ENCODE measurements at places on chromosomes 2 and 18. TPM values are rescaled to one million over a fixed set of nuclear protein-coding genes. Genes with fewer than 3 reads are reported as not detected.

- no peak for DNase-seq
- no peak overlapping the region for H3K27ac ChIP-seq
- peaks cover 8% of the 10 kb centered on the region for H3K4me1 ChIP-seq
- H3K36me3 ChIP-seq: no peaks in the 10 kb centered on the region
These were observed 330.4 kb downstream of the SLC4A3 start for GRCh38 chr2:219957820-219958219.

DNA sequence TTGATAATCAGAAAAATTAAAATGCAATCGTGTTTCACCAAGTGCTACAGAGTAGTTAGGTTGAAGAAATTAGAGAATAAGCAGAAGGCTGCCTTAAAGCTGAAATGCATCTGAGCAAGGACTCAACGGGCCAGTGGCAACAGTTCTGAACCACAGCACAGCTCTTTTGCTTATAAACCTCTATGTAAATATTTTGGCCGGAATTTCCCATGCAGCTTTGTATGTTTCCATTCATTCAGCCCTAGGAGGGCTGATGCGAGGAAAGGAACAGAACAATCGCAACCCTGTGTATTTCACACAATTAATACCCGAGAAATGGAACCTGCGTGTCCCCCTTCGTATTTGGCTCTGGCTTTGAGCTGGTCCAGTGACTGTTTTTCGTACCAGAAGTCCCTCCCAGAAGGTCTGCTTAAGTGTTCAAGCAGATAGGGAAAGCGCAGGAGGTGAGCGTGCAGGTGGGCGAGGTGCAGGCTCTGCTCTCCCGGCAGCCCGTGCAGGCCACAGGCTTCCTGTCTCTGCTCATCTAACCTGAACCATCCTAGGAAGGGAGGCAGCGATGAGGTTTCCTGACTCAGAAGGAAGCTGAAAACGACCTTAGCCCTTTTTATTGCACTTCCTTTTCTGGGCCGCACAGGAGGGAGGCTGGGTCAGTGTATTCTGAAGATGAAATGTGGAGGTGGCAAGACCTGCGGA, 67.3 kb downstream of the ASB1 start:
- H3K27me3 ChIP-seq: no peaks in the 10 kb centered on the region
- H3K4me1 ChIP-seq: peaks cover 19% of the 10 kb centered on the region
- no peak for DNase-seq
- no peaks in the 10 kb centered on the region for H3K36me3 ChIP-seq
- no peak overlapping the region for H3K4me3 ChIP-seq
- H3K27ac ChIP-seq: no peak overlapping the region

- H3K4me1 ChIP-seq: peaks cover 26% of the 10 kb centered on the region
- H3K4me3 ChIP-seq: no peak overlapping the region
- H3K27ac ChIP-seq: no peak overlapping the region
- no peaks in the 10 kb centered on the region for H3K36me3 ChIP-seq
- H3K27me3 ChIP-seq: peaks cover 12% of the 10 kb centered on the region
These were observed 30.0 kb downstream of the SCTR start for GRCh38 chr2:119494163-119494790.

DNA sequence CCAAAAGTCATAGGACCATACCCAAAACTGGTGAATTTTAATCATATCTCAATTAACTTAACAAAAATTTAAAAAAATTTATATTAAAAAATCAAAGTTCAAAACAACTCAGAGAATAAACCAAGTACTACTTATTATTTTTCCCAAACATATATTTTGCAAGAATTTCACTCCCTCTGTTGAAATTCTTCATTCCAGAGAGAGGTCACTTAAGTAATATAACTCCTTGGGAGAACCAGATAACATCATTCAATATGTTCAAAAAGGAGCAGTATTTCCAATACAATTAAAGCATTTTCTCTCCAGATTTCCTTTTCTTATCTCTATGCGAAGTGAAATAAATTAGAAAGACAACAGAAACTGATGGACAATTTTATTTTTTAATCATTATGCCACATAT, 165.9 kb upstream of the RND3 start:
- peaks cover 3% of the 10 kb centered on the region for H3K4me1 ChIP-seq
- DNase-seq: no peak
- H3K4me3 ChIP-seq: no peak overlapping the region
- H3K27ac ChIP-seq: no peak overlapping the region
- peaks cover 1% of the 10 kb centered on the region for H3K36me3 ChIP-seq
- H3K27me3 ChIP-seq: no peaks in the 10 kb centered on the region

DNA sequence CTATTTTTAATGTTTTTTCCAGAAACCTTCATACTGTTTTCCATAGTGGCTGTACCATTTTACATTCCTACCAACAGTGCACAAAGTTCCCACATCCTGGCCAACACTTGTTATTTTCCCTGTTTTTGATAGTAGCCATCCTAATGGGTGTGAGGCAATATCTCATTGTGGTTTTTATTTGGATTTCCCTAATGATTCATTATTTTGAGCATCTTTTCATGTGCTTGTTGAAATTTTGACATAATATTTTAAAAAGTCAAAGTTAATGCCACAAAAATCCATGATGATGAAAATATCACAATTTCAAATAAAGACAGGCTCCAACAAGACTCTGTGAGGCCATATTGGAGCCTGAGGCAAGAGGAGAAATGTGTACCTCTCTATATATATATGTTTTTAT, 50.2 kb downstream of the VWA3B start:
- no peak overlapping the region for H3K4me3 ChIP-seq
- no peaks in the 10 kb centered on the region for H3K36me3 ChIP-seq
- H3K27me3 ChIP-seq: peaks cover 3% of the 10 kb centered on the region
- no peak overlapping the region for H3K27ac ChIP-seq
- no peak for DNase-seq
- H3K4me1 ChIP-seq: peaks cover 18% of the 10 kb centered on the region

GRCh38 chr18:55166260-55166598, 207.0 kb upstream of the CCDC68 start:
- H3K27ac ChIP-seq: no peak overlapping the region
- DNase-seq: no peak
- H3K36me3 ChIP-seq: no peaks in the 10 kb centered on the region
- H3K4me1 ChIP-seq: peaks cover 8% of the 10 kb centered on the region
- H3K4me3 ChIP-seq: no peak overlapping the region
- H3K27me3 ChIP-seq: peaks cover 4% of the 10 kb centered on the region

- no peak overlapping the region for H3K4me3 ChIP-seq
- no peak overlapping the region for H3K27ac ChIP-seq
- no peaks in the 10 kb centered on the region for H3K36me3 ChIP-seq
- DNase-seq: no peak
These were observed 927.6 kb upstream of the FANCL start for GRCh38 chr2:59168766-59169165.

DNA sequence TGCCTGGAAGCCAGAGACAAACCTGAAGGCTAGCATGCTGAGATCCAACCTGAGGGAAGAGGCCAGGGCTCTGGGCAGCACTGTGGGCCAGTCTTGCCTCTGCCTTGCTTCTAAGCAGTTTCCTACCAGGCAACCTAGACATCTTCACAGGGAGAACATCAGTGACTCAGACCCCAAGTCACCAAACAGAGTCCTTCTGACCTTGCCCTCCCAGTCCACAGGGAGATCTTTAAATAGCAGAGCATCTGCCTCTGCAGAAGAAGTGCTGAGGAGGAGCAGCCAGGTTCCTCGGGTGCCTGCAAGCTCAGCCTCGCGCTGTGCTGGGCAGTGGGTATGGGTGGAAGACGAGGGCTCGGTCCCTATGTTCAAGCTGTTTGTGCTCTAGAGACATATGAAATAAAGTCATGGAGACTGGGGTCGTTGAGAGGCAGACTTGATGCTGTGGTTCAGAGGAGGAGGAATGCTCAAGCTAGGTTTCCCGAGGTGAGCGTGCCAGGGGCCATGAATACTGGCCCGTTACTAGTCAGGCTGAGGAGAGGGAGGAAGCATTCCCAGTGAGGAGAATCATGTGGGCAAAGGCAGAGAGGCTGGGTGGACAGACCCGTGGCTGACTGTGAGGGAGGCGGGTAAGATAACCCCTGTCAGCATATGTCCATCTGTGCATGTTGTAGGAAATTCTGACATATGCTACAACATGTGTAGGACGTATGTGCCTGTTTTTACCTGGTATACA, 66.5 kb downstream of the BOLA3 start:
- H3K4me1 ChIP-seq: peaks cover 17% of the 10 kb centered on the region
- no peak for DNase-seq
- no peaks in the 10 kb centered on the region for H3K27me3 ChIP-seq
- H3K36me3 ChIP-seq: peaks cover 19% of the 10 kb centered on the region

- H3K4me3 ChIP-seq: no peak overlapping the region
- H3K36me3 ChIP-seq: peaks cover 3% of the 10 kb centered on the region
- H3K27me3 ChIP-seq: no peaks in the 10 kb centered on the region
- H3K27ac ChIP-seq: peak overlapping the region; percentile 44
- no peaks in the 10 kb centered on the region for H3K4me1 ChIP-seq
These were observed 52.9 kb downstream of the PPP1R1C start for GRCh38 chr2:182038576-182038975.

GRCh38 chr2:78999406-78999805, 26.1 kb upstream of the REG3G start:
- no peak overlapping the region for H3K27ac ChIP-seq
- peaks cover 41% of the 10 kb centered on the region for H3K27me3 ChIP-seq
- no peaks in the 10 kb centered on the region for H3K36me3 ChIP-seq
- peaks cover 4% of the 10 kb centered on the region for H3K4me1 ChIP-seq
- peak overlapping the region; percentile 15 for H3K4me3 ChIP-seq
- DNase-seq: no peak

DNA sequence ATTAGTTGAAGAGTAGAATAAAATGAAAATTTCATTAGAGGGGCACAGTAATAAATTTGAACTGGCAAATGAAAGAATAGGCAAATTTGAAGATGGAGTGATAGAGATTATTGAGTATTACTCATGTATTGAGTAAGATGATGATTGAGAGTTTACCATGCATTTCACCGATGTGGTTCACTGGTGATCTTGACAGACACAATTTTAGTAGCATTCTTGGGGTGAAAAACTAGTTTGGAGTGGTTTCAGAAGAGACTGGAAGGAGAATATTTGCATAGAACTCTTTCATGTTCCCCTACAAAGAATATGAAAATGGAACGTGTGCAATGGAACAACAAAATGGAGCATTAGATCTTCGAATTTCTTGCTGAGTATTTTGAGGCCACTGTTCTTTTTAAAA, 121.4 kb downstream of the ASXL3 start:
- H3K4me3 ChIP-seq: no peak overlapping the region
- DNase-seq: no peak
- H3K4me1 ChIP-seq: no peaks in the 10 kb centered on the region
- peaks cover 3% of the 10 kb centered on the region for H3K36me3 ChIP-seq
- no peak overlapping the region for H3K27ac ChIP-seq
- H3K27me3 ChIP-seq: no peaks in the 10 kb centered on the region

GRCh38 chr2:167749016-167749415, 498.4 kb downstream of the STK39 start:
- peaks cover 9% of the 10 kb centered on the region for H3K4me1 ChIP-seq
- H3K27ac ChIP-seq: no peak overlapping the region
- no peaks in the 10 kb centered on the region for H3K36me3 ChIP-seq
- no peak for DNase-seq
- no peaks in the 10 kb centered on the region for H3K27me3 ChIP-seq
- H3K4me3 ChIP-seq: no peak overlapping the region

DNA sequence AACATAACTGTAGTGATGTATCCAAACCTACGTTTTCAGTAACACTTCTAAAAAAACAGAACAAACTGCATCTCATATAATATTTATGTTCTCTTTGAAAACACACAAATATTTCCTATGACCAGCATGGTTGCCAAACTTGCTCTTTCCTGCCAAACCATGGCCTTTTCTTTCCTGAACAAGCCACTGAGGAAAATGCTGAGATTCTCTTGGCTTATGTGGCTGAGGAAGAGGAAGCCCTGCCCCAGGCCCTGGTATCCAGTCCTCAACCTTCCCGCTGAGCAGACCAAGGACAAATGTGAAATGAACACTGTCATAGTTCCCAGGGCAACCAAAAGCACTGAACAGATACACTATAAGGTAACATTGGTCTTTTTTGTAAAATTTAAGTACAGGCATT, 35.9 kb upstream of the NARS1 start:
- no peak overlapping the region for H3K27ac ChIP-seq
- no peaks in the 10 kb centered on the region for H3K27me3 ChIP-seq
- no peak for DNase-seq
- no peaks in the 10 kb centered on the region for H3K4me1 ChIP-seq

GRCh38 chr2:15789381-15790062, 150.8 kb upstream of the MYCN start:
- H3K27ac ChIP-seq: no peak overlapping the region
- no peak for DNase-seq
- peaks cover 25% of the 10 kb centered on the region for H3K4me1 ChIP-seq
- no peak overlapping the region for H3K4me3 ChIP-seq

DNA sequence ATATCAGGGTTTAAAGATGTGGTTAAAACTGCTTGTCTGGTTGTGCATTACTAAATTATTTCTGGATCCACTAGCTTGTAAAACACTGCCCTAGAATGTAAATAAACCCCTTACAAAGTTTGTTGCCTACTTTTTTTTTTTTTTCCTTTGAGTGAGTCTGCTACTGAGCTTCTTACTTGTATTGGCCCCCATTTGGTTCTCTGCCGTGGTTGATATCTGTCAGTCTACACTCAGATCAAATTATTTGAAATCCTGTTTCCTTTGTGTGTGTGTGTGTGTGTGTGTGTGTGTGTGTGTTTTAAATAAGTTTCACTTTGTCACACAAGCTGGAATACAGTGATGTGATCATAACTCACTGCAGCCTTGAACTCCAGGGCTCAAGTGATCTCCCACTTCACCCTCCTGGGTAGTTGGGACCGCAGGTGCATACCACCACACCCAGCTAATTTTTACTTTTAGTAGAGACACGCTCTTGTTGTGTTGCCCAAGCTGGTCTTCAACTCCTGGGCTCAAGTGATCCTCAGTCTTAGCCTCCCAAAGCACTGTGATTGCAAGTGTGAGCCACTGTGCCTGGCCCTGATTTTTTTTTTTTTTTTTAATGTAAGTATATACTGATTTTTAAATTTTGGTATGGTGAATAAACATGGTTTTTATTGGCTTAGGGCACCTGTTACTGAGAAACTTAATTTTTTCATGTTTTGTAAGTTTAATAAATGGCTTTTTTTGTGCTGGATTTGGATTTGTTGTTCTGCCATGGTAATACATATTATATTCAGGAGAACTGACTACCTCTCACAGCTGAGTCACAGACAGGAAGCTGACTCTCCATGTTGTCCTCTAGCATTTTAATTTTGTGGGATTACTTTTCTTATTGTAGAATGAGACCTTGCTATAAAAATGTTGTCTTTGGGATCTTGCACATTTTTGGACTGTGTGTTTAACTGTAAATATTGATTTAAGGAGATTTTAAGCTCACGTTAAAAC, 48.5 kb downstream of the MAP4K4 start:
- H3K27me3 ChIP-seq: no peaks in the 10 kb centered on the region
- no peak overlapping the region for H3K4me3 ChIP-seq
- DNase-seq: no peak
- peaks cover 46% of the 10 kb centered on the region for H3K4me1 ChIP-seq
- peaks cover 10% of the 10 kb centered on the region for H3K36me3 ChIP-seq
- H3K27ac ChIP-seq: no peak overlapping the region

Gene DNAJC5G
- not detected for total RNA-seq

Gene RND3
- total RNA-seq: 169 TPM

Gene GRB14
- 8.8 TPM for total RNA-seq

Gene MC4R
- not detected for total RNA-seq

Gene C2orf92
- total RNA-seq: 9.0 TPM

Measured in type B pancreatic cell (in vitro differentiated cells).